Thymus (tissue), 14 donors: ENCODE measurements at places on chromosomes 1 and 21.

DNA sequence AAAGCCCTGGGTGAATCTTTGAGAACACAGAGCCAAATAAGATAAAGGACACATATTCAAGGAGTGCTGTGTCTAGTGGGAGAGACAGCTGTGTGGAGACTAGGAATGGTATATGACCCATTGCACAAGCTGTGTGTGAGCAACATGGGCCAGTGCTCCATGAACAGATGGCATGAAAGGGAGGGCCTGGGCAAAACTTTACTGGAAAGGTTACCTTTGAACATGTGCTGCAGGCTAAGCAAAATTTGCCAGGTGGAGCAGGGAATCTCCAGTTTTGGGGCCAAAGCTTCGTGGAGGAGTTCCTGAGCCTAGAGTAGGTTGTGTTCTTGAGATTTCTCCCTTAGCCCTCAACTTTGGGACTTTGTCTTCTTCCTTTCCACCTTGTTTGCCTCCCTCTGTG, 446.1 kb upstream of the PROX1 start:
- no peaks in the 10 kb centered on the region for H3K36me3 ChIP-seq
- no peak overlapping the region for H3K4me3 ChIP-seq
- no peak for DNase-seq

DNA sequence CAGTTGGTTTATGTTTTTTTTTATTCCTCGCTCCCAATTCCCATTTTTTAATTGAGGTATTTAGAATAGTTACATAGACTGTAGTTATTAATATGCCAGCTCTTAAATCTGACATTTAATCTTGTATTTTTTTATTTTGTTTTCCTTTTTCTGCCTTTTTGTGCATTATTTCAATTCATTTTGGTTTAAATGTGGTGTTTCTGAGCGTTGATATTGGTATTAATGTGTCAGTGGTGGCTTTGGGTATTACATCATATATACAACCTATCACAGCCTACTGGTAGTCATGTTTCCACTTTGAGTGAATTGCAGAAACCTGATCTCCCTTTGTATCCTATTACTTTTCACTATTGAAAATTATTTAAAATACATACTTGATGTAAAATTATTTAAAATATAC, 1027.3 kb downstream of the KCNT2 start:
- DNase-seq = no peak
- H3K4me3 ChIP-seq = no peak overlapping the region
- H3K27ac ChIP-seq = no peak overlapping the region
- H3K27me3 ChIP-seq = no peaks in the 10 kb centered on the region
- H3K36me3 ChIP-seq = no peaks in the 10 kb centered on the region
- no peaks in the 10 kb centered on the region for H3K4me1 ChIP-seq

GRCh38 chr1:37064039-37064438, 29.7 kb upstream of the GRIK3 start:
- no peaks in the 10 kb centered on the region for H3K4me1 ChIP-seq
- H3K36me3 ChIP-seq = no peaks in the 10 kb centered on the region
- no peak overlapping the region for H3K4me3 ChIP-seq
- no peak overlapping the region for H3K27ac ChIP-seq

DNA sequence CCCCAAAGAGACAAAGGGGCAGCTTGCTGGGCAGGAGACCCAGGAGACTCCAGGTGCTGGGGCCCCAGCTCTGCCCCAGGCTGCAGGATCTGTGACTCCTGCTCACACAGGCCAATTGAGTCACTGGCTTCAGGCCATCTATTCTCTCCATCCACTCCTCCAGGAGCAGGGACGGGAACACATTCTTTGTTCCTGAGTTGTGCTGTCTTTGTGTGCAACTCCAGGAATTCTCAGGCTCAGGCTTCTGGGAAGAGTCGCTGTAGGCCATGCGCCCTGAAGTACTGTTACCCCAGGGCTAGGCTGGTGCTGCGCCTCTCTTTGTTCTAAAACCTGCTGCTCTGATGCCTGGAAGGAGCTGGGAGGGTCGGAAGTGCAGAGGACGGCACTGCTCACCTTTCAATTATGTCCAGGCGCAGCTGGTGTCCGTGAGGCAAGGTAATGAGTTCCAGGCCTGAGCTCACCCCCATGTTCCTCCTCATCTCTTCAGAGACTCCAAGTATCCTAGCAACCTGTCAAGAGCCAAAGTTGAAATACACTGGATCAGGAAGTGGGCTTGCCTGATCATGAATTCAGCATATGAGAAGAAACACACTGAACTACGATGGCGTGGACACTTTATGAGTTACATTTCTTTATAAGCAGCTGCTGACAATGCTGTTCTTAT, 105.9 kb downstream of the BCAR3 start:
- H3K27me3 ChIP-seq = no peaks in the 10 kb centered on the region
- no peaks in the 10 kb centered on the region for H3K36me3 ChIP-seq
- no peak for DNase-seq
- no peak overlapping the region for H3K4me3 ChIP-seq
- H3K27ac ChIP-seq = no peak overlapping the region

- peak; percentile 29 for DNase-seq
- peaks cover 8% of the 10 kb centered on the region for H3K27me3 ChIP-seq
- H3K4me3 ChIP-seq = no peak overlapping the region
- H3K36me3 ChIP-seq = no peaks in the 10 kb centered on the region
- H3K27ac ChIP-seq = no peak overlapping the region
Observed at GRCh38 chr1:3453203-3453761, 1.2 kb upstream of the ARHGEF16 start.

- no peak overlapping the region for H3K4me3 ChIP-seq
- no peak for DNase-seq
- H3K4me1 ChIP-seq = no peaks in the 10 kb centered on the region
- H3K27me3 ChIP-seq = no peaks in the 10 kb centered on the region
- no peaks in the 10 kb centered on the region for H3K36me3 ChIP-seq
Observed at GRCh38 chr1:80248886-80249285, 1242.4 kb upstream of the ADGRL4 start.

- peaks cover 22% of the 10 kb centered on the region for H3K4me1 ChIP-seq
- DNase-seq = no peak
- H3K27me3 ChIP-seq = no peaks in the 10 kb centered on the region
- H3K4me3 ChIP-seq = no peak overlapping the region
- no peaks in the 10 kb centered on the region for H3K36me3 ChIP-seq
Observed at GRCh38 chr1:66327588-66327987, 206.4 kb upstream of the SGIP1 start.

GRCh38 chr1:165162671-165163241, 193.8 kb downstream of the LMX1A start:
- H3K36me3 ChIP-seq = no peaks in the 10 kb centered on the region
- no peaks in the 10 kb centered on the region for H3K4me1 ChIP-seq
- H3K4me3 ChIP-seq = no peak overlapping the region
- no peaks in the 10 kb centered on the region for H3K27me3 ChIP-seq
